ENCODE measurements at places on chromosomes 6 and 20. TPM values are rescaled to one million over a fixed set of nuclear protein-coding genes. Genes with fewer than 3 reads are reported as not detected.

GRCh38 chr6:119449331-119450156 lies 100.0 kb upstream of the MAN1A1 start:
- DNase-seq, result no peak

The NR2E1 gene
- not detected for total RNA-seq

The VSTM2L gene
- total RNA-seq, result 0.30 TPM

- DNase-seq, result no peak
Measured at GRCh38 chr20:57711826-57712225, 2.0 kb upstream of the PMEPA1 start.
